Neural crest cell (in vitro differentiated cells): ENCODE measurements at places on chromosomes 12 and 14. TPM values are rescaled to one million over a fixed set of nuclear protein-coding genes. Genes with fewer than 3 reads are reported as not detected.

Gene CLEC4D
- total RNA-seq = not detected in 2 replicates

Gene LALBA
- total RNA-seq = not detected in 2 replicates

Gene SLC25A21
- 2.2 and 4.2 TPM in 2 replicates for total RNA-seq

Gene REP15
- total RNA-seq = 1.3 and 1.5 TPM in 2 replicates

Gene TAS2R9
- 0.39 TPM in 1 of 2 replicates, not detected in the other for total RNA-seq

Gene TRIM9
- total RNA-seq = 19.7 and 21.9 TPM in 2 replicates

Gene TSPAN19
- total RNA-seq = 0.36 and 0.84 TPM in 2 replicates

Gene COX8C
- not detected in 2 replicates for total RNA-seq

Gene CCDC60
- total RNA-seq = 0.48 and 0.75 TPM in 2 replicates

Gene HCAR1
- total RNA-seq = not detected in 2 replicates

Gene SMAGP
- total RNA-seq = 0.82 and 1.6 TPM in 2 replicates

GRCh38 chr12:32516230-32516629 lies 116.9 kb downstream of the FGD4 start:
- H3K27me3 ChIP-seq = no peaks in the 10 kb centered on the region
- no peak overlapping the region for H3K4me3 ChIP-seq
- H3K27ac ChIP-seq = no peak overlapping the region
- H3K4me1 ChIP-seq = peaks cover 38% of the 10 kb centered on the region
- H3K36me3 ChIP-seq = peaks cover 2% of the 10 kb centered on the region

- no peaks in the 10 kb centered on the region for H3K27me3 ChIP-seq
- no peak overlapping the region for H3K27ac ChIP-seq
- DNase-seq = no peak
- no peak overlapping the region for H3K4me3 ChIP-seq
These were observed 198.7 kb upstream of the RASSF8 start for GRCh38 chr12:25759752-25760151.

- no peak for DNase-seq
- no peaks in the 10 kb centered on the region for H3K27me3 ChIP-seq
- H3K4me1 ChIP-seq = peaks cover 74% of the 10 kb centered on the region
- no peak overlapping the region for H3K27ac ChIP-seq
These were observed 15.5 kb upstream of the IRF2BPL start for GRCh38 chr14:77043984-77044485.

GRCh38 chr12:21971344-21971743 lies 30.1 kb upstream of the ABCC9 start:
- peaks cover 4% of the 10 kb centered on the region for H3K36me3 ChIP-seq
- H3K27ac ChIP-seq = no peak overlapping the region
- H3K4me3 ChIP-seq = no peak overlapping the region
- no peaks in the 10 kb centered on the region for H3K4me1 ChIP-seq

- no peak overlapping the region for H3K4me3 ChIP-seq
- peaks cover 26% of the 10 kb centered on the region for H3K36me3 ChIP-seq
- peaks cover 79% of the 10 kb centered on the region for H3K4me1 ChIP-seq
- no peaks in the 10 kb centered on the region for H3K27me3 ChIP-seq
- no peak overlapping the region for H3K27ac ChIP-seq
These were observed 28.3 kb downstream of the ATF7IP start for GRCh38 chr12:14393751-14394150.

DNA sequence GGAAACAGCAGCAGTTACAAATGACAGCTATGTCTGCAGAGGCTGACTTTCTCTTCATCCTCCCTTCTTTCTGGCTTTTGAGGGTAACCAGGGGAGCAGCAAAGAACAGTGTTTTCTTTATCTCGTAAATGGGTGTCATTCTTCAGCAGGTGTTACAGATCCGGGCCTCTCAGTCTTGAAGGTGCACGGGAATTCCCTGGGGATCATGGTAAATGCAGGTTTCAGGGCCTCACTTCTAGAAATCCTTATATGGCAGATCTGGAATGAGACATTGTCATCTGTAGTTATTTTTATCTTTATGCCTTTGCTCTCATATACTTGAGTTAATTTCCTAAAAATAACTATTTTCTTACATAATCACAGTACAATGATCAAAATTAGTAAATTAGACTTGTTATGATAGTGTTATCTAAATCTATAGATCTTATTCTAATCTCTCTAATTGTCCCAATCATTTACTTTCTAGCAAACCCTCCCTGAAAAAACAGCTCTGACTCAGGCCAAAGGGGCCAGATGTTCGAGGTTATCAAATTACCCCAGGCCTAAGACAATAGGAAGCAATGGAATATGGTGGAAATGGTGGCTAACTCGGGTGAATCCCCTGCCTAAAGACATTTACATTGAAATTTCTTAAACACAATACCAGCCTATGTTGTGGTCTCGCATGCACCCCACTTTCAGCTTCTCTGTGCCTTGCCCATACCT lies 145.0 kb downstream of the CAND1 start:
- H3K4me3 ChIP-seq = no peak overlapping the region
- H3K36me3 ChIP-seq = no peaks in the 10 kb centered on the region
- peaks cover 16% of the 10 kb centered on the region for H3K4me1 ChIP-seq
- no peak overlapping the region for H3K27ac ChIP-seq
- no peak for DNase-seq
- H3K27me3 ChIP-seq = no peaks in the 10 kb centered on the region

GRCh38 chr12:104291867-104292524 lies 11.5 kb upstream of the EID3 start:
- H3K27ac ChIP-seq = no peak overlapping the region
- DNase-seq = no peak
- peaks cover 26% of the 10 kb centered on the region for H3K36me3 ChIP-seq
- no peaks in the 10 kb centered on the region for H3K27me3 ChIP-seq
- peak overlapping the region; percentile 44 for H3K4me3 ChIP-seq

DNA sequence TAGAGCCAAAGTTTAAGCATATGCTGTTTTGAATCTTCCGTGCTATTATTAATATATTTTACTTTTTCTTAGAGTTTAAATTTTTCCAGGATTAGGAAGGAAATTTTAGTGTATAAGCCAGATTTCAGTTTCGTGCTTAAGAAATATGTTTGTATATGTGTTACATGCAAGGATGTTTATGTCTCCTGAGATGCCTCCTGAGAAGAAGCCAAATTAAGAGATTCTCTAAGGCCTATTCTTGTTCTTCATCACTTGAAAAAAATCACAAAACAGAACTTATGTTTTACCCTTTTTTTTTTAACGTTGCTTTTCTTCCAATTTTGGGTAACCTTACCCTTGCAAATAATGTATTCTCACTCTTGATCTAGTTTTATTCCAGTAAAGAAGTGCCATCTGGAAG lies 412.7 kb downstream of the TMTC2 start:
- DNase-seq = no peak
- peaks cover 7% of the 10 kb centered on the region for H3K4me1 ChIP-seq
- no peak overlapping the region for H3K27ac ChIP-seq
- no peaks in the 10 kb centered on the region for H3K27me3 ChIP-seq
- H3K36me3 ChIP-seq = peaks cover 5% of the 10 kb centered on the region

GRCh38 chr14:85479771-85480170 lies 50.2 kb upstream of the FLRT2 start:
- no peak overlapping the region for H3K4me3 ChIP-seq
- no peaks in the 10 kb centered on the region for H3K36me3 ChIP-seq
- no peaks in the 10 kb centered on the region for H3K27me3 ChIP-seq
- no peak overlapping the region for H3K27ac ChIP-seq

GRCh38 chr12:69894800-69895383 lies 69.9 kb downstream of the MYRFL start:
- no peaks in the 10 kb centered on the region for H3K36me3 ChIP-seq
- H3K27ac ChIP-seq = no peak overlapping the region
- H3K4me1 ChIP-seq = peaks cover 20% of the 10 kb centered on the region
- H3K4me3 ChIP-seq = no peak overlapping the region
- H3K27me3 ChIP-seq = no peaks in the 10 kb centered on the region
